Hepatocyte (in vitro differentiated cells): ENCODE measurements at places on chromosomes 4 and X. TPM values are rescaled to one million over a fixed set of nuclear protein-coding genes. Genes with fewer than 3 reads are reported as not detected.
A peak's percentile ranks its signal among the peaks of the same experiment; 100 is the strongest.

The PLK4 gene
- 5.3 and 5.7 TPM in 2 replicates for total RNA-seq

The CABS1 gene
- total RNA-seq = not detected in 2 replicates

The ARHGAP6 gene
- total RNA-seq = 6.9 and 7.9 TPM in 2 replicates

The ETDA gene
- total RNA-seq = not detected in 2 replicates

The TEC gene
- total RNA-seq = 1.2 and 2.1 TPM in 2 replicates

The GRPEL1 gene
- 28.3 and 35.5 TPM in 2 replicates for total RNA-seq

The GPRASP1 gene
- total RNA-seq = 4.1 and 4.9 TPM in 2 replicates

The LGI2 gene
- total RNA-seq = 0.60 and 3.6 TPM in 2 replicates

The RENBP gene
- 22.2 and 22.8 TPM in 2 replicates for total RNA-seq

The CXorf49 gene
- total RNA-seq = not detected in 2 replicates

The MUC7 gene
- not detected in 2 replicates for total RNA-seq

GRCh38 chr4:76883147-76883546, 14.8 kb downstream of the SOWAHB start:
- no peak for DNase-seq

- no peak for DNase-seq
Observed at GRCh38 chr4:172153719-172154118, 340.5 kb downstream of the GALNTL6 start.

DNA sequence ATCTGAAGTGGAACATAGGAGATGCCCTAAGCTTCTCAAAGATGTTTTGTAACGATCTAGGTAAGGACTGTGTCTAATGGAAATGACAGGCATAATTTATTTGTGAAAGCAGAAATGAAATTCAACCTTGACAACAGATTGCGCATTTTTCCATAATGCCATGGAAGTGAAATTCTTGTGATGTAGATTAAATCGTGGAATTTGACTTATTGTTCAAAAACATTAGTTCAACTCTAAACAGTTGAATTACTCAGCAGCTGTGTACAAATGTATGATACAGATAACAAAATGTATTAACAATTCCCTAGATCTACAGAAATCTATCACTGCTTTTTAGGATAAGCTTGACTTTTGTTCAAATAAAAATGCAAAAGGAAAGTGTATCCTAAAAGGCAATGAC, 44.4 kb downstream of the VCX2 start:
- no peak for DNase-seq

DNA sequence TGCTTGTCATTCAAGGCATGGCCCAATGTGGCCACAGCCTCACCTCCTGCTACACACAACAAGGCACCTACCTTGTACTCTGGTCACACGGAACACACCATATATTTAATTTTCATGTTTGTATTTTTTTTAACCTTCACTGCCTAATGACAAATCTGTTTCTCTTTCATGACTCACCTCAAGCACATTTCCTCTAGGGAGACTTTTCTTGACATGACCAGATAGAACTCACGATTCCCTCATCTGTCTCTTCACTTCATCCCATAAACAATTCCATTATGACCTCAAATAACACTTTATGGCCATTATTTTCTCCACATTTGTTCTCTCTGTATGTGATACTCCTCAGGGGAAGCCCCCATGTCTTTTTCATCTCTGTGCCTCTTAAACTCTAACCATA, 11.1 kb downstream of the DRP2 start:
- DNase-seq = no peak

- no peak for DNase-seq
Observed at GRCh38 chr4:125582302-125582701, 267.5 kb downstream of the FAT4 start.

- DNase-seq = no peak
Observed at GRCh38 chr4:118826723-118827444, 9.0 kb downstream of the SEC24D start.

DNA sequence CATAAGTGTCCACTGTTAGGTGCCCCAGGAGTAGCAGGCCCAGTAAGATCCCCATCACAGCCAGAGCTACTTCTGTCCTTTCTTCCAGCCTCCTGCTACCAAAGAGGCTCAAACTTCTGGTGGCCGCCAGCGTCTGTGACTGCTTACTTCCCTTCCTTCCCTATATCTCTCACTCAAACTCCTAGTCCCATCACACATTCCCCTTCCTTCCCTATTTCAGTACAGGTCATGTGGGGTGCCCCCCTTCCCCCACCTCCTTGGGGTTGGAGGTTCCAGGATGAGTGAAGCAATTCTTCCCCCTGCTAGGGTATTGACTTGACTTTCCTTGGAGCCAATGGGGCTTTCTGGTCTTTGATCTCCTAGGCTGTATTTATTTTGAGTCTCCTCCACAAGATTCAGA, at the start of gene VSIG4:
VSIG4 (minus strand) TSS at position 137 of the 400 bp plus-strand sequence; CDS start at position 55, 82 bp downstream.
- no peak for DNase-seq

- DNase-seq = no peak
Observed at GRCh38 chr4:121706595-121707021, 9.8 kb upstream of the ANXA5 start.

GRCh38 chr4:56183344-56183959, 203.8 kb downstream of the AASDH start:
- DNase-seq = no peak

- no peak for DNase-seq
Observed at GRCh38 chrX:132488180-132488705, 595 bp downstream of the MBNL3 start.

GRCh38 chrX:137031517-137032340, 2.1 kb downstream of the GPR101 start:
- peak; percentile 56 for DNase-seq

GRCh38 chr4:139279760-139280620, at the start of gene MGARP:
Gene MGARP, minus strand, starts transcription at chr4:139280225. Its CDS starts 67 bp downstream, at chr4:139280158.
- DNase-seq = peak; percentile 28

- no peak for DNase-seq
Observed at GRCh38 chr4:7206385-7206784, 14.0 kb downstream of the SORCS2 start.

- DNase-seq = no peak
Observed at GRCh38 chrX:63765712-63766111, 19.3 kb downstream of the ARHGEF9 start.

GRCh38 chr4:101418055-101418454, 70.7 kb upstream of the PPP3CA start:
- no peak for DNase-seq

DNA sequence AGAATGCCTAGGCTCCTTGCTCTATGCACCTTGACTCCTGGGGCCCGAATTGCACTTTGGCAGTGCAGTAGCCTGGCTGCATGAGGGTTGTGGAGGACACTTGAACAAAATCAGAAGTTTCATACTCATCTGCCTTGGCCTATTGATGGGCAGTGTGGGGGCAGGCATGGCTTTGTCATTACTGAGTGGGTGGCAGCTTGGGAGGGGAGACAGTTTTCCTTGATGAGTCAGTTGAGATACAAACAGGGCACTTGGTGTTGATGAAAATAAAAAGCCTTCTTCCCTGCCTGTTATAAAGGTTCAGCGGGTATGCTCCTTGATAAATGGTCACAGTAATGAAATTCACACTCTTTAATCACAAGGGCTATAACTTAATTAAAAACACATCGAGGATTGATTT, 126.8 kb upstream of the MAMLD1 start:
- DNase-seq = no peak

DNA sequence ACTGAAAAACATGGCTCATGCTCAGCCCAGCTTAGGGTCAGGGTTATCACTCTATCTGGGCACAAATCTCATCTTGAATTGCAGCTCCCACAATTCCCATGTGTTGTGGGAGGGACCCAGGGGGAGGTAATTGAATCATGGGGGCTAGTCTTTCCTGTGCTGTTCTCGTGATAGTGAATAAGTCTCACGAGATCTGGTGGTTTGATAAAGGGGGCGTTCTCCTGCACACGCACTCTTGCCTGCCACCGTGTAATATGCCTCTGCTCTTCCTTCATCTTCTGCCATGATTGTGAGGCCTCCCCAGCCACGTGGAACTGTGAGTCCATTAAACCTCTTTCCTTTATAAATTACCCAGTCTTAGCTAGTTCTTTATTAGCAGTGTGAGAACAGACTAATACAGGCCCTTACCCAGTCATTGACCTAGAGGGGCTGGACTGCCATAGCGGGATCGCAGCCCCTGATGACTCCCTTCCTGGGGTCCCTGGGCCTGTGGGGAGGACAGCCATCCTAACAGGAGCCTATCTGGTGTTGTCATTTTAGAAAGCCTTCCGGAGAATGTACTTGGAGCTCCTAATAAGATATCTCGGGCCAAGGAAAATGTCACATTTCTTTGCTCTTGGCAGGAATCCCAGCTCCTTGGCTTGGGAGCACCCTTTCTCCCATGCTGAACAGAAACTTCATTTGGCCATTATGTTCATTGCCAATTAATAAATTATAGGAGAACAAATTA, 112.6 kb downstream of the PHKA2 start:
- no peak for DNase-seq

GRCh38 chrX:153700376-153700945, 12.7 kb downstream of the SLC6A8 start:
- no peak for DNase-seq

DNA sequence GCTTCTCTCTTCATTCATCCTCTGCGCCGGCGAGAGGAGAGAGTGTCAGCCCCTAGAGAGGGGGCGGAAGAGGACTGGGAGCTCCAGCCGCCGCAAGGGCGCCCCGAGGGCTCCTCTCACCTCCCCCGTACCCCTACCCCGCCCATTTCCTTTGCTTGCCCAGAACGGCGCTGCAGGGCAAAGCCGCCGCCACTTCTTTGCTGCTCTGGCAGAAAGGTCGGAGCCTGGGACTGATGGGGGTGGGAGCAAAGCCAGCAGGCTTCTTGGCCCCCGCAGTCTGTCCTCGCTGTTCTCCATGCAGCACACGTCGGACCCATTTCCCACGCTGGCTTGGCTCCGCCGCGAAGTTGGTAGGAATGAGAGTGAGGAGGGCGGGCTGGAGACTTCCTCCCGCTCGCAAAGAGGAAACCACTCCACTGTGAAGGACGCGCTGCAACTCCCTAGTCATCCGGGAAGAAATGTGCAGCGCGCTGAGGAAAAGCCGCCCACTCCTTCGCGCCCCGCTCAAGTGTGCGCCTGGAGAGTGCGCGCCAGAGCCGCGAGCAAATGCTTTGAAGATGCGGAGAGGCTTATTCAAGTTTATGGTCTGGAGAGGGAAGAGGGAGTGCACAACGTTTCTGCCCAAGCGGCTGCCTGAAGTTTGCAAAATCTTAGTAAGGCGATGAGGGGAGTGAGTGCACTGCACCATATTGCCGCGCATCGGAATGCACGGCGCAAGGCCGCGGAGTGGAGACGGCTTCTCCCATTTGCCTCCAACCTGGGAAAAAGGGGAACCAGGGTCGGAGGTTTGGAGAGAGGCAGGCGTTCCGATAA, 2.8 kb upstream of the PCDH7 start:
- DNase-seq = peak; percentile 69

- DNase-seq = peak; percentile 53
Observed at GRCh38 chr4:114386637-114387233, 211.9 kb upstream of the UGT8 start.

- DNase-seq = no peak
Observed at GRCh38 chr4:76582074-76582816, 147.2 kb downstream of the SHROOM3 start.

- peak; percentile 14 for DNase-seq
Observed at GRCh38 chrX:125998432-125998831, 167.7 kb downstream of the DCAF12L2 start.

GRCh38 chrX:70252491-70252890, 7.5 kb downstream of the P2RY4 start:
- DNase-seq = no peak
